ENCODE measurements at places on chromosomes 11 and 22.

GRCh38 chr11:128415539-128415938, 171.8 kb downstream of the ETS1 start:
- DNase-seq: no peak

DNA sequence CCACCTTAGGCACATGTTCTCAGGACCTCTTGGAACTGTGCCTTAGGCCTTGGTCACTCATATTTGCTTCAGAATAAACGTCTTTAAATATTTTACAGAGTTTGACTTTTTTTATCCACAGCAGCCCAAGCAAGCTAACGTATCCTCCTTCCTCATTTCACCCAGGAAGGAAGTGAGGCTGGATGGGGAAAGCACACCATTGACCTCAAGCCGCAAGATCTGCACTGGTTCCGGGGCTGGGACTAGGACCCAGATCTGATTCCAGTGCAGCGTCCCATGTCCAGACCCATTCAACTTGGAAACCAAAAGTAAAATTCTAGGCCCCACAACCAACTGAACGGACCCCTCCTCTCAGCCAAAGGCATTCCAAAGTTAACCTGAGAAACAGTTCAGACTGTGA, 2.4 kb upstream of the LGALS12 start:
- no peak for DNase-seq

- DNase-seq: no peak
Measured at GRCh38 chr11:111046291-111046690, 199.2 kb upstream of the POU2AF2 start.

GRCh38 chr11:83456566-83456965, 170.4 kb upstream of the CCDC90B start:
- no peak for DNase-seq

DNA sequence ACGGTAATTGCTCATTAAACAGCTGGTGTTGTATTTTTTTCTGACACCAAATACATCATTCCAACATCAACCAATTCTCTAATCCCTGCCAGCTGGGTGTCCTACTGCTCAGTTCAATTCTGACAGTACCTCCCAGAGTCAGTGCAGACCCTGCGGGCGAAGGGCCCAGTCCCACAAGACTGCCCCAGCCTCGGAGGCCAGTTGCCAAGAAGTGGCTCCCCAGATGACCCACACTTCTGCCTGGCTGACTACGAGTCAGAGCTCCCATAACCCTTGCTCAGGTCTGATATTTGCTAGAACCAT, 147.2 kb downstream of the CTTN start:
- DNase-seq: no peak

GRCh38 chr11:110903378-110903777, 191.1 kb upstream of the ARHGAP20 start:
- no peak for DNase-seq

DNA sequence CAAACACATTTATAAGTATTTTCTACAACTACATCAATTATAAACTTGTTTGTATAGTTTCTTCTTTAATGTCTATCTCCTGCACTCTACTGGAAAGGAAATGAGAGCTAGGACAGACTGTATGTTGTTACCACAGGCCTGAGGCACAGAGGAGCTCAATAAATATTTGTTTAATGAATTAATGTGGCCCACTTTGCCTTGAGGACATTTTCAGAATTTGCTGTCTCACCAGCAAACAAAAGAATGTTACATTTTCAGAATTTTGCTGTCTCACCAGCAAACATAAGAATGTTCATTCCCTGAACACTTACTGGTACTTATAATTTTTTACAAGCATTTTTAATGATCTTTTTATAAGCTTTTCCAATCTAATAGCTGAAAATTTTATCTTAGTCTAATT, 41.9 kb upstream of the WNT7B start:
- no peak for DNase-seq

GRCh38 chr11:72227316-72228228, 3.0 kb downstream of the INPPL1 start:
- peak; percentile 74 for DNase-seq

DNA sequence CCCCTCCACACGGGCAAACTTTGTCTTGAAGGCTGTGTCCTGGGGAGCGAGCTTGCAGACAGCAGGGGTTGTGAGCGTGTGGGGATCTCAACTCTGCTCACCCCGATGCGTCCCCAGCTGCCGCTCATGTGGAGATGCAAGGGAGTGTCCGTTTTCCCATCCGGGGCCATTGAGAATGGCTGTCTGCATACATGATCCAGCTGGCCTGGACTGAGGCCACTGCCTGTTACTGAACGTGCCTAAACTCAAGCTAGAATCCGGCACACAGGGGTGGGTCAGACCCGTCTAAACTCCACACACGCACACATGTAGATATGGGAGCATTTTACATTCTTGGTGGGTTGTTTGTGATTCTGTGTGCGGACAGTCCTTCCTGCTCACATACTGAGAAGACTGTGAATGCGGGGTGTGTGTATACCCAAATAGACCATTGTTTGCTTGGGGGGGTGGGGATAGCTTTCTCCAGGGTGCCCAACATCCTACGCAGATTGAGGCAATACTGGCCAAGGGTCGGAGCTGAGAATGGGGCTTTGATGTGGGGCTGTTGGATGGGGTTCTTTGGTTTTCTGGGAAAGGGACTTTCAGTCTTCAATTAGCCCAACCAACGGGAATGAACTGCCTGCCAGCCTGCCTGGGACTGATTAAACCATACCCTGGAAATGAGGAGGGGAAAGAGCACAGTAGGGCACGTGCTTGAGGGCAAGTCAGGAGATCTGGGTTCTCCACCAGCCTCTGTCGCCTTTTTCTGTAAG, 60.4 kb downstream of the ST3GAL4 start:
- no peak for DNase-seq

DNA sequence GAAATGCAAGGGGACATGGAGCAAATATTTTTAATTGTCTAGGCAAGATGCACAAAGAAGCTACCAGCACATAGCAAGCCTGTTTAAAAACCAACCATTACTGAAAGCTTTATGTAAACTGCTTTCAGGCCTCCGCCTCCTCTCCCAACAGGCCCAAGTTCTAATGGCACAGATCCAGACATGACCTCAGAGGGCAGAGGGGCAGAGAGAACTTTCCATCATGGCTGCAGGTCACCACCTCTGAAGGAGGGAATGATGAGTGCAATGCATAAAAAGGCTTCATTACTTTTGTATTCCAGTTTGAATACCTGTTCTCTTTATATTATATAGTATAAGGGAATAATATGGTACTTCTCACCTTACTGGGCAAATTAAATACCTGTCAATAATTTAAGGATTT, 15.2 kb downstream of the DDX17 start:
- no peak for DNase-seq

DNA sequence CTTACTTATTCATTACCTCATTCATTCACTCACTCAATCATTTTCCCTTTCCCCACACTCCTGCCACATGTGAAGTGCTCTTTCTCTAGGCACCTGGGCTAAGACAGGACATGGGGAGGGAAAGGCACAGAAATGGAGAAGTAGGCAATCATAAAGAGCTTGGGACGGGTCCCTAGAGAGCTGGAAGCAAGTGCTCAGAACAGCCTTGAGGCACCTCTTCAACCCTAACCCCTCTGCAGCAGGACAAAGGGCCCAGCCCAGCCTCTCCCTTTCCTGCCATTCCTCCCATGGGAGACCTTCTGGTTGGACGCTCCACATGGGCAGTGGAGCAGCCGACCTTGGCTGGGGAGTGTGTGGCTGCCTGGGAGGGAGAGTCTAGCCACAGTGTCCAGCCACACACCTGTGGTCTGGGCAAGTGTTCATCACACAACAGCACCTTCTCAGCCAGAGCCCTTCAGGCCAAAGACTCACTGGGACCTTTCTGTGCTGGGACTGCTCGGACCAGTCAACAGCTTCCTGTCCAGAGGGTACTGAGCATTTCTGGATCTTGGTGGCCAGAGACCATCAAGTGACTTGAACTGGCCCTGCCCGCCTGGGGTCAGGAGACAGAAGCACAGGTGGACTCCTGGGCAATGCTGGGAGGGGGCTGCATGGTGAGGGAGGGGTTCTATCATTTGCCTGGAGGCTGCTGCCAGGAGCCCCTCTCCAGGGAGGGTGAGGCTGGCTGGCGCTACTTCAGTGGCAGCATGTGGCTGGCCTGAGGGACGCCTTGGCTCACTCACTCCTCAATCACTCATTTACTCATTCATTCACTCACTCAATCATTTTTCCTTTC, 1.0 kb upstream of the MUC5AC start:
- no peak for DNase-seq

- no peak for DNase-seq
Measured at GRCh38 chr11:119624102-119624615, 104.8 kb downstream of the NECTIN1 start.

- no peak for DNase-seq
Measured at GRCh38 chr11:60785806-60786361, 751 bp downstream of the MS4A10 start.

GRCh38 chr22:39244496-39245129, at the start of gene PDGFB:
Gene PDGFB (minus strand): TSS chr22:39244982. CDS start chr22:39243963, 1,019 bp downstream.
- DNase-seq: no peak

GRCh38 chr11:121884626-121885025, 231.4 kb downstream of the BLID start:
- no peak for DNase-seq

GRCh38 chr11:69115586-69116560, 39.9 kb upstream of the SMIM38 start:
- no peak for DNase-seq

GRCh38 chr11:1100417-1101245, 26.0 kb downstream of the MUC2 start:
- DNase-seq: no peak

GRCh38 chr22:33850193-33850592, 70.1 kb downstream of the LARGE1 start:
- no peak for DNase-seq

GRCh38 chr11:100639140-100639539, 47.9 kb upstream of the ARHGAP42 start:
- no peak for DNase-seq

DNA sequence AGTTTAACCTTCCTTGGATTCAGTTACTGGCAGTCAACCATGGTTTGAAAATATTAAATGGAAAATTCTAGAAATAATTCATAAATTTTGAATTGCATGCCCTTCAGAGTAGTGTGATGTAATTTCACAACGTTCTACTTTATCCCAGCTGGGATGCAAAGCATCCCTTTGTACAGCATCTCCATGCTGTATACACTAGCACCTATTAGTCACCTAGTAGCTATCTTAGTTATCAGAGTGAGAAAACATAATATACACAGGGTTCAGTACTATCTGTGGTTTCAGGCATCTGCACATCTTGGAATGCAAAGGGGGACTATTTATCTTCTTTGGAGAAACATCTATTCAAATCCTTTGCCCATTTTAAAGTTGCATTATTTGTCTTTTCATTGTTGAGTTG, 30.8 kb downstream of the CBL start:
- DNase-seq: no peak

DNA sequence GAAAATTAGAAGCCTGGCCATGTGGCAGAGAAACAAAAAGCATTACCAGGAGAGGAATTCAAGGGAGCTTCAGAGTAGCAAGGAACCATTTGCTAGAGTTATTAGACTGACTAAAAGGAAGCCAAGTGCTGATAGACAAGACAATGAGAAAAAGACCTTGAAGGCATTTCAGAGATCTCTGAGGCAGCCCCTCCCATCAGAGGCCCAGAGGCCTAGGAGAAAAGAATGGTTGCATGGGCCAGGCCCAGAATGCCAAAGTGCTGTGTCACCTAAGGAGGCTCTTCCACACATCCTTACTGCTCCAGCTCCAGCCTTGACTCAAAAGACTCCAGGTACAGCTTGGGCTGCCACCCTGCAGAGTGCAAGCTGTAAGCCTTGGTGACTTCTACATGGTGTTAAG, 61.8 kb upstream of the POU2AF2 start:
- no peak for DNase-seq

DNA sequence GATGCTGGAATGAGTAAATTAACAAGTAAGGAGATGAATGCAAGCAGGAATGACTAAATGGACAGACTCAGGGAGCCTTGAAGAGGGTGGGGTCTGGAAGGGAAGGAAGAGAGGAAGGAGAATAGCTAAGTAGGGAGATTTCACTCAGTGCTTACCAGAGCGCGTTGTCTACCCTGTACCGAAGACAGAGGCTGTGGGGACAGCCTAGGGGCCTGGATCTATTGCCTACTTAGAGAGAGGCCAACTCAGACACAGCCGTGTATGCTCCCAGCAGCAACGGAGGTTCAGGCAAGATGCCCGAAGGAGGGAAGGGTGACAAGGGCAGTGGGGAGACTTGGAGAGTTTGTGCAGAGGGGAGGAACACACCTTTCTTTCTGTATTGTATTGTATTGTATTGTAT, at the start of gene FOLR2:
FOLR2 (plus strand) TSS at position 157 of the 400 bp plus-strand sequence. CDS start 1,791 bp downstream, outside the sequence.
- no peak for DNase-seq

- DNase-seq: no peak
Measured at GRCh38 chr11:115942011-115942410, 437.8 kb upstream of the CADM1 start.

DNA sequence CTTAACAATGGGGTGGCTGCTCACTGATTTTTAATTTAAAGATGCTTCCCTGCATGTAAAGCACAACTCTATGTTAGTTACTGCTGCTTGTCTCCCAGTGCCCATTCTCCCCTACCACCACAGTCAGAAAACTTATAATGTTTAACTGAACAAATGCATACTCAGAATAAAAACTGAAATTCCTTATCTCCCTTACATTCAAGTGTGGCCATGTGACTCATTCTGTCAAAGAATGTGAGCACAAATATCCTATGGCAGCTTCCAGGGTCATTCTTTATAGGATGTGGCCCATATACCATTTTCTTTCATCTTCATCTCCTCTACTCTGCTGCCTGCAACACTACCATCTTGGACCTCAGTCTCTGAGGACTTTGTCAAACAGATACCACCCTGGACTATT, 374.8 kb downstream of the DYNC2H1 start:
- DNase-seq: no peak

GRCh38 chr22:17043521-17043920, 35.5 kb upstream of the GAB4 start:
- no peak for DNase-seq

GRCh38 chr22:22698263-22698750, 53.9 kb downstream of the GGTLC2 start:
- DNase-seq: no peak

- DNase-seq: no peak
Measured at GRCh38 chr22:32617903-32618302, 143.3 kb downstream of the FBXO7 start.

- DNase-seq: no peak
Measured at GRCh38 chr11:62573006-62573591, 592 bp downstream of the EEF1G start.

GRCh38 chr11:128599729-128600128, 12.4 kb upstream of the ETS1 start:
- no peak for DNase-seq

GRCh38 chr11:27020751-27021150, 19.9 kb upstream of the BBOX1 start:
- DNase-seq: no peak

- DNase-seq: peak; percentile 12
Measured at GRCh38 chr11:61336171-61336935, 3.3 kb downstream of the TKFC start.

Data from NCI-H1436 treated with DMSO at 0.1 percent for 48 hours (cell line).